Stimulated activated CD8-positive, alpha-beta memory T cell treated with anti-CD3 and anti-CD28 coated beads, Interleukin-2, amount 100 ng/mL, for 1 hour (primary cell): ENCODE measurements at places on chromosomes 16 and 17.
A peak's percentile ranks its signal among the peaks of the same experiment; 100 is the strongest.

DNA sequence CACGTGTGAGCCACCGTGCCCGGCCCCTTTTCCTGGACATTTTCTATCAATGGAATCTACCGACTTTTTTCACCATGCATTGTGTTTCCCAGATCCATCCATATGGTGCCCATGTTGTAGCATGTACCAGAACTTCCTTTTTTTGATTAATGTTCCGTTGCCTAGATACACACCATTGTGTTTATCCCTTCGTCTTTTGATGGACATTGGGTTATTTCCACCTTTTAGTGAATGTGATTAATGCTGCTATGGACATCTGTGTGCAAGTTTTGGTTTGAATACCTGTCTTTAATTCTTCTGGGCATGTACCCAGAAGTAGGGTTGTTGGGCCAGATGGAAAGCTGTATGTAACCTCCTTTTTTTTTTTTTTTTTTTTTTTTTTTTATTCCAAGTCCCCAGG, 79.8 kb downstream of the NT5M start:
- DNase-seq, result no peak

GRCh38 chr17:1737531-1738291, 5.0 kb upstream of the SERPINF2 start:
- no peak for DNase-seq

GRCh38 chr17:41579484-41580243, 7.0 kb downstream of the KRT14 start:
- peak; percentile 34 for DNase-seq

DNA sequence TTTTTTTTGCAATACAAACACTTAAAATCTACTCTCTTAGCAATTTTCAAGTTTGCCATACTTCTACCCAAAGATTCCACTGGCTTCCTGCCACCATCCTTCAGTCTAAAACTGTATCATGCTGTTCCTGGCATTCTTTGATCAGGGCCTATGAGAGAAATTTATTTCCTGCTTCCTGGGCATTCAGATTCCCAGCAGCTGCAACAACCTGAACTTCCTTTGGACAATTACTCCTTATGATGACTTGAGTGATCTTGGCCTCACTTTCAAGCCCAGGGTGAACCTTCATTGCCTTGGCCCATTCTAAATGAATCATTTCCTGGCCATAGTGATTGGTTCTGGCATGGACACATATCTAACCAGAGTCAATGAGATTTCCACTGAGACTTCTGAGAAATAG, 18.0 kb upstream of the MON1B start:
- no peak for DNase-seq

DNA sequence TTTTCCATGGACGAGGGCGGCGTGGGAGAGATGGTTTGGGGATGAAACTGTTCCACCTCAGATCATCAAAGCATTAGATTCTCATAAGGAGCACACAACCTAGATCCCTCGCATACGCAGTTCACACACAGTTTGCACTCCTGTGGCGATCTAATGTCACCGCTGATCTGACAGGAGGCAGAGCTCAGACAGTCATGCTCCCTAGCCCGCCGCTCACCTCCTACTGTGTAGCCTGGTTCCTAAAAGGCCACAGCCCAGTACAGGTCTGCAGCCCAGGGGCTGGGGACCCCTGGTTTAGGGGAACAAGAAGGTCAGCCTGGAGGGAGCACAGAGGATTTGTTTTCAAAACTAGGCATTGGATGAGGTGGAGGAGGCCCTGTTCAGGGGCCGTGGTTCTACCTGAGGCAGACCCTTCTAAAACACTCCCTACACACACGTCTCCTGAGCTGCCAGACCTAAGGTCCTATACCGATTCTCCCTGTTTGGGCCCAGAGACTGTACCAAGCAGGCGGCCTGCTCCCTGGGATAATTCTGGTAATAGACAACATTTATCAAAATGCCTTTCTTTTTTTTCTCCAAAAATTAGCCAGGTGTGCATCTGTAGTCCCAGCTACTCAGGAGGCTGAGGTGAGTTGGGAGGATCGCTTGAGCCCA, 38.6 kb downstream of the AXIN2 start:
- DNase-seq, result no peak

GRCh38 chr16:88649195-88649923, 1.5 kb downstream of the CYBA start:
- no peak for DNase-seq

- no peak for DNase-seq
Measured at GRCh38 chr16:86494039-86494564, 16.2 kb upstream of the FOXF1 start.

- DNase-seq, result no peak
Measured at GRCh38 chr17:53722407-53722806, 100.3 kb upstream of the KIF2B start.

GRCh38 chr17:49889500-49889899, 41.6 kb upstream of the TAC4 start:
- DNase-seq, result no peak

- no peak for DNase-seq
Measured at GRCh38 chr16:78566397-78567073, 467.1 kb downstream of the WWOX start.

GRCh38 chr17:68884888-68885287, 70.3 kb downstream of the ABCA8 start:
- DNase-seq, result no peak

DNA sequence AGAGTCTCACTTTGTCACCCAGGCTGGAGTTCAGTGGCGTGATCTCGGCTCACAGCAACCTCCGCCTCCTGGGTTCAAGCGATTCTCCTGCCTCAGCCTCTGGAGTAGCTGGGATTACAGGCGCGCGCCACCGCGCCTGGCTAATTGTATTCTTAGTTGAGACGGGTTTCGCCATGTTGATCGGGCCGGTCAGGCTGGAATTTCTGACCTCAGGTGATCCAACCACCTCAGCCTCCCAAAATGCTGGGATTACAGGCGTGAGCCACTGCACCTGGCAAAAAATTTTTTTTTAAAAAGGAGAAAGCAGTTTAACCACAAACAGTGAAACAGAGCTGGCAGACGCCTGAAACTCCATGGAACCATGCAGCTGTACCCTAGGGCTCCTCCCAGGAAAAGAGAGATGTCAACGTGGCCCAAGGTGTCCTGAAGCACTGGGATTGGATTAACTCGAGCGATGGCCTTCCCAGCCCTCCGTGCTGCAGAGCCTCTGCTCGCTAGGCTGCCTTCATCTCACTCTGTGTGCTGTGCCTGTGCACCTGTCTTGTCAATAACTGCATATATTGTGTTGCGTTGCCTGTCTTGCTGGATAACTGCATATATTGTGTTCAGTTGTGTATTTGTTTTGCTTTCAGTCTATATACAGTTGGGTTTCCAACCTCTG, 29.6 kb upstream of the FOXK2 start:
- DNase-seq, result no peak

GRCh38 chr16:31043352-31043751, 10.0 kb downstream of the STX4 start:
- DNase-seq, result no peak

- no peak for DNase-seq
Measured at GRCh38 chr16:85716680-85717038, 27.9 kb upstream of the GINS2 start.

DNA sequence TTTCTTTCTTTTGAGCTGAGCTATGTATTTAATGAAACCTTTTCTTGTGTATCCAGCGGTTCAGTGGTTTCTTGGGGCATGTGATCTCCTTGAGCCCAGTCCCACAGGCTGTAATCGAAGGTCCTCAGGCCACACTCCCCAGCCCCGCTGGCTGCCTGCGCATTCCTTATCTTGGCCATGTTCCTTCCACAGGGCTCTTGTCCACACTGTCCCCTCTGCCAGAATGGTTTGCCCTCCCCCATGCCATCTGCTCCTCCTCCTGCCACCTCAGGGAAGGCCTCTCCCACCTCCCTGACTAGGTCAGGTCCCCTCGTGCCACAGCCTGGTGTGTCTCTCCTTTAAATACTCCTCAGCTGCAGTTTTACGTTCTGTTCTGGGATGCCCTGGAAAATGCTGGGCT, 12.1 kb upstream of the NLRC5 start:
- DNase-seq, result no peak

DNA sequence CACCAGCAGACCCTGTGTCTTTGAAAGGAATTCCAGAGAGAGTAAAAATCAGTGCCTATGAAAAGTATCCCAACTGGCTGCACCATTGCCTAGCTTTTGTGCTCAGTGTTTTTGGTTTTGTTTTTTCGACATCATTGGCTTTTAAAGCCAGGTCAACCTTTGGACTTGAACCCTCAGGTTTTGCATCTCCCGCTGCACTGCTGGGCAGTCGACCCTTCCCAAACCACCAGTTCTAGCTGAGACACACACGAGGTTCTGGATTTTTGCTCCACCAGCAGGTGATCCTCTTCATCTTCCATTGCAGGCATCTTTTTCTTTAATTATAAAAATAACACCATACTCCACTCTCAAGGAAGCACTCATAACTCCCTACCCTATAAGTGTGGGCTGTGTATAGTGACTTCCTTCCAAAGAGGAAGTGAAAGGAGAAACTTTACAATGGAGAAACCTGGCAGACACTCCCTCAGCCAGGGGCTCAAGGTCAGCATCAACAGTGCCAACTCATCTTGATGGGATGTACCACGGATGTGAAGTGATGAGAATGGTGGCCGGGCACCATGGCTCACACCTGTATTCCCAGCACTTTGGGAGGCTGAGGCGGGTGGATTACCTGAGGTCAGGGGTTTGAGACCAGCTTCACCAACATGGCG, 57.8 kb downstream of the BMERB1 start:
- no peak for DNase-seq

DNA sequence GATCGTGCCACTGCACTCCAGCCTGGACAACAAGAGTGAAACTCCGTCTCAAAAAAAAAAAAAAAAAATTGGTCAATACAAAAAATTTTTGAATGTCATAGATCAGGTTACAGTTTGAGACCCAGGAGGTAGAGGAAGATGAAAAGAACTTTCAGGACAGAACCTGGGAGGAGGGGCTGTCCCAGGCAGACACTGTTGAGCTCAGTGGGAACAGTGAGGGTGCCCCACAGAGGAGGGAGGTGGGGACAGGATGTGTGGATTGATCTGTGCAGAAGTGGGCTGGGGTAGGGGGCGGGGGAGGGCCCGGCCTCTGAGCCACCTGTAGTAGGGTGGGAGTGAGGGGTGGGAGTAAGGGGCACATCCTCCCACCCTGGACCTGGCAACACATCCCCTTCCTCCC, 58.3 kb downstream of the PRMT7 start:
- no peak for DNase-seq

DNA sequence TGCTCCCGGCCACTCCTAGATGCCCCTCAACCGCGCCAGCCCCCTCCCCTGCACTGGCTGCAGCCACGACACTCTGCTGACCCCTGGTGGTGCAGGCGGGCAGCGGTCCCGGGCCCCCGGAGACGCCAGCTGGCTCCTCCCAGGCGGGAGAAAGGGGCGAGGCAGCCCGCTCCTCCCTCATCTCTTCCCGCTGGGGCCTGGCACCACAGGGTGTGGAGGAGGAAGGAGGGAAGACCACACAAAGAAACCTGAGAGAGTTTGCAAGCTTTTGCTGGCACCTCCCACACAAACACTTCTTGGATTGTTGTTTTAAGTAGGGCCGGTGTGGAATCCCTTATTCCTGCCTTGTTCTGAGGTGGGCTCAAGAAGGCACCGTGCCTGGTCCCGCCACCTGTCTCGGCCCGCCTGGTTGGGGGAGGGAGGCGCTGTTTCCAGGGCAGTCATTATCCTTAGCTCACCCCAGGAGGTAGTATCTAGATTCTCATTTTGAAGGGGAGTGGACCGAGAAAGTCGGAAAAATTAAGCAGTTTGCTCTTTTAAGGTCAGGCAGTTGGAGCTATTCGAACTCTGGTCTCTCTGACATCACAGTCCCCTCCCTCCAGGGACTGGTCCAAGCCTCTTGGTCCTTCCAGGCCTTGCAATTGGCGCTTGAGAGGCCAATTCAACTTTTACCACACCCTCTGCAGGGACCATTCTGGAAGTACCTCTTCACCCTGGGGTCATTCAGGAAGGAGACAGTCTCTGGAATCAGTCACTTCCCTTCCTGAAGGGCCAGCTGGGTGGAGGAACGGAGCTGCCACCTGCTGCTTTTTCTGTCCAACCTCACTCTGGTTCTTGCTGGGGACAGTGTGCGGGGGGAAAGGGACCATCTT, 959 bp upstream of the ANKRD13B start:
- DNase-seq, result peak; percentile 53

- DNase-seq, result no peak
Measured at GRCh38 chr17:13346592-13346991, 255.1 kb downstream of the HS3ST3A1 start.

DNA sequence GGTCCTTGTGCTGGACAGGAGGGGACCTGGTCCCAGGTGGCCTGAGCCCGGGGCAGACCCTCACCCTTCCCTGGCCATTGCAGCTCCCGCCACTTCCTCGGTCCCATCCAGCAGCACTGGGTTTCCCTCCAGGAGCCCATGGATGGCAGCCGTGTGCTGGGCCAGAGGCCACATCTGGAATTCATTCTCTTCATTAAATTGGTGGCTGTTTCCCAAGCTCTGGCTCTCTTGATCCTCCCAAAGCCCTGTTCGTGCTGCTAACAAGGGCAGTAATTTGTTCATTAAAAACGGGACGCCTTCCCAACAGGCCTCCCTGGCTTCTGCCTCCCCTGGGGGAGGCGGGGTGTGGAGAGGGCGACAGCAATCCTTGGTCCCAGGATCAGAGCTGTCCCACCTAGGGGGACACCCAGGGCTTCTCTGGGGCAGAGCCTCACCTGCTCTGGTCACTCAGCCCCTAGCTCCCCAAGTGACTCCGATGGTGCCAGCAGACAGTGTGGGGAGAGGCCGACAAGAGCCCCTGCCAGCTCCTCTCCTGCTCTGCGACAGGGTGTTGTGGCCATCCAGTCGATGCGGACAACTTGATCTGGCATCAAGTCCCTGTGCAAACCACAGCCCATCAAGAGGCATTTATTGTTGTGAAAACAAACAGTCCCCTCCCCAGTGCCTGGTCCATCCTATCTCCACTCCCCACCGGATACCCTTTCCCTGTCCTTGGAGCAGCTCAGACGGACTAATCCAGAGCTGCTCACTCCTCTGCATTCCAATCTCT, 44.0 kb downstream of the SDK2 start:
- DNase-seq, result no peak

GRCh38 chr17:42050393-42051012, at the start of gene C17orf113:
Gene C17orf113, minus strand, starts transcription at chr17:42050601. Its CDS starts 7,225 bp downstream, at chr17:42043376.
- DNase-seq, result peak; percentile 15

DNA sequence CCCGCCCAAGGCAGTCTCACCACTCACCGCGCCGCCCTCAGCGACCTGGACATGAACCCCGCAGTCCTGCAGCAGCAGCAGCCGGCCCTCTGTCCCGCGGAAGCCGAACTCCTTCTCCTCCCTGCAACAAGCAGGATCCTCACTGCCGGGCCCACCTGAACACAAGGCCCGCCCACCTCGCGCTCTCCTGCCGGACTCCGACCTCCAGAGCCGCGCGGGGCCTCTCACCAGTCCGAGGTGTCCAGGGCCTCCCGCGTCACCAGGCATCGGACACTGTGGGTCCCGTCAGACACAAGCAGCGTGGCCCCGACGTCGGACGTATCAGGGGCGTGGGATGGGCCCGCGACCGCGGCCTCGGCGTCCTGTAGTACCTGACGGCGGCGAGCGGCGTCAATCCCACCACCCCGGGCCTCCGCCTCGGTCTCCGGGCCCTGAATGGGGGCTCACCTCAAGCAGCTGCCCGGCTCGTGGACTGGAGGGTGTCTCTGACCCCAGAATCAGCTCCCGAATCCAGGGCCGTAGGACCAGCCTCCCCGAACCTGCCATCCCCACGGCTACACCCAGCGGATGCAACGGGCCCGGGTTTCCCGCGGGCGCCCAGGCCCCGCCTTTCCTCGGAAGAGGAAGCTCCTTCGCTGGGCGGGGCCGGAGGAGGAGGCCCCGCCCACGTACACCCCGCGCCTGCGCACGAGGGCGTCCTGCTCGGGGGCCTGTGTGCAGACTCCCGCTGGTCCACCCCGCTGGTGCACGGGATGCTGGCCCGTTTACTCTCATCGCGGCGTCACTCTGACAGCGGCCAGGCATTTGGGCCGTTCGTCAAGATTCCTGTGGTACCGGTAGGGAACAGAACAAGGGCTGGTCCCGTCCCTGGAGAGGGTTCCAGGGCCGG, at the start of gene ACD:
Gene ACD, minus strand, starts transcription at position 586 of the 889 bp plus-strand sequence. Its CDS starts 40 bp downstream, at position 546.
- peak; percentile 79 for DNase-seq
